Vagina (tissue), 2 donors: ENCODE measurements at places on chromosomes 13 and 19.

DNA sequence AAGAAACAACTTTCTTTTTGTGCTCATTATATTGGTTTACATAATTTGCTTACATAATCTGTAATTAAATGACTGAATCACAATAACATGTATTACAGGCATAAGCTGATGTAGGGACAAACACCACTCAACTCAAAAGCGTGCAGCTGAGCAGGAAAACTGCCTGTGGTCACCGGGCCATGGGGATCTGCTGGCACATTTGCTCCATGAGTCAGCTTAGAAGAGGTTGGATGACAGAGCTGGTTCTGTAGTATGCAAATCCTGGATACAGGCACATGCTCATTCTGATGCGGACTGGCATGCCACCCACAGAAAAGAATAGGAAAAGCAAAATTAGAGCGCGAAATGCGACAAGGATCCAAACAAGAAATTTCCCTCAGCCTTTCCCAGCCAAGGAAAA is 128.6 kb downstream of the USP12 start:
- no peak overlapping the region for H3K4me3 ChIP-seq
- no peaks in the 10 kb centered on the region for H3K4me1 ChIP-seq
- DNase-seq: no peak

DNA sequence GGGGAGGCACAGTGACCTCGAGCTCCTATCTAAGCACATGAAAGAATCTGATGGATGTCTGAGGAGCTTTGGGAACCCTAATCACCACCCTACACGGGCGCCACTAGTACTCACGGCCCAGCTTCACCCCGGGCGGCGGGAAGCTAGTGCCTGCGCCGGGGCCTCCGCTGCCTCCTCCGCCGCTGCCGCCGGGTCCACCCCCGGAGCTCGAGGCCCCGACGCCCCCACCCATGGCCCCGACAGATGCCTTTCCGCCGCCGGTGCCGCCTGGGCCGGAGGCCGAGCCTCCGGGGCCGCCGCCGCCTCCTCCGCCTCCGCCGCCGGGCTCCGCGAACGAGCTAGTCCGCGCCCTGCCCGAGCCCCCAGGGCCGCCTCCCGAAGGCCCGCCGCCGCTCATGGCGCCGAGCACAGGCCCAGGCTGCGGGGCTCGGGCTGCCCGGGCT is 312 bp downstream of the GSK3A start:
- no peak for DNase-seq
- peak overlapping the region; percentile 85 for H3K27ac ChIP-seq
- H3K36me3 ChIP-seq: no peaks in the 10 kb centered on the region
- no peaks in the 10 kb centered on the region for H3K27me3 ChIP-seq
- H3K4me3 ChIP-seq: peak overlapping the region; percentile 89

DNA sequence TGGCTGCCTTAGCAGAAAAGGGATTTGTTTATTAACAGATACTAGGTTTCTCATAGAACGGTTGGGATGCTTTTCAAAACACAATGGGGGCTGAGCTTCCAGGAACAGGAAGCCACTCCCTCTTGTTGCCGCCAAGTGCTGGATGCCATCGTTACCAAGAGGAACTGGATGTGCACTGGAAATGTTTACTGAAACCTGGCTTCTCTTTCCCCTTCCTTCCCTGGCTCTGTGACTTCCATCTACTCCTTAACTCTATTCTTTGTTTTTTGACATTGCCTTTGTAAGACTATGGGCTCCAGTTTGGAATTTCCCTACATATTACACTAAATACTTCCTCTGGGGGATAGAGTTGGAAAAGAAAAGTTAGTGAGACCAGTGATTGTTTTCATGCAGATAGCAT is 11.7 kb upstream of the KL start:
- DNase-seq: no peak
- peak overlapping the region; percentile 34 for H3K27ac ChIP-seq
- H3K4me3 ChIP-seq: no peak overlapping the region
- peaks cover 9% of the 10 kb centered on the region for H3K4me1 ChIP-seq

- H3K4me1 ChIP-seq: peaks cover 57% of the 10 kb centered on the region
- H3K4me3 ChIP-seq: no peak overlapping the region
- no peaks in the 10 kb centered on the region for H3K36me3 ChIP-seq
- no peaks in the 10 kb centered on the region for H3K27me3 ChIP-seq
- H3K27ac ChIP-seq: no peak overlapping the region
Measured at GRCh38 chr13:99506634-99507033, 5.4 kb downstream of the TM9SF2 start.

DNA sequence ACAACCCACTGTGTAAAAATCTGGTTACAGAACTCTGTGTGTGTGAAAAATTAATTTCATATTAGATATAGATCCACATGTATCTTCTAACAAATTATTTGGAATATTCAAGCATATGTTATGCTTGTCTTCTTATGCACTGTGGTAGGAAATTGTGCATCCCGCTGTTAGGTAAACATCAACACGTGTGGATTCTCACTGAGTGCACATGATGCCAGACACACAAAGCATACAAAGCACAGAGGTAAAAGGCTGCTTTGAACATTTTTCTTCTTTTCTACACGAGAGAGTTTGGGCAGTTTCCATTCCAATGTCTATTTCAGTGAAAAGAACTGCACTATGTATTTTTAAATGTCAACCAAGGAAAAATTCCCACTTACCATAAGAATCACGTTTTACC is 354.9 kb downstream of the PCDH9 start:
- DNase-seq: no peak
- no peak overlapping the region for H3K4me3 ChIP-seq
- H3K27ac ChIP-seq: no peak overlapping the region
- H3K27me3 ChIP-seq: no peaks in the 10 kb centered on the region
- H3K4me1 ChIP-seq: no peaks in the 10 kb centered on the region

- H3K4me3 ChIP-seq: no peak overlapping the region
- no peaks in the 10 kb centered on the region for H3K36me3 ChIP-seq
- no peaks in the 10 kb centered on the region for H3K27me3 ChIP-seq
- peaks cover 34% of the 10 kb centered on the region for H3K4me1 ChIP-seq
- H3K27ac ChIP-seq: peak overlapping the region; percentile 93
- DNase-seq: no peak
Measured at GRCh38 chr19:45505151-45505995, 1.9 kb upstream of the VASP start.

GRCh38 chr13:41763782-41764181 is 197.1 kb downstream of the VWA8 start:
- DNase-seq: no peak
- H3K27ac ChIP-seq: no peak overlapping the region
- H3K4me3 ChIP-seq: no peak overlapping the region
- no peaks in the 10 kb centered on the region for H3K27me3 ChIP-seq
- no peaks in the 10 kb centered on the region for H3K36me3 ChIP-seq

DNA sequence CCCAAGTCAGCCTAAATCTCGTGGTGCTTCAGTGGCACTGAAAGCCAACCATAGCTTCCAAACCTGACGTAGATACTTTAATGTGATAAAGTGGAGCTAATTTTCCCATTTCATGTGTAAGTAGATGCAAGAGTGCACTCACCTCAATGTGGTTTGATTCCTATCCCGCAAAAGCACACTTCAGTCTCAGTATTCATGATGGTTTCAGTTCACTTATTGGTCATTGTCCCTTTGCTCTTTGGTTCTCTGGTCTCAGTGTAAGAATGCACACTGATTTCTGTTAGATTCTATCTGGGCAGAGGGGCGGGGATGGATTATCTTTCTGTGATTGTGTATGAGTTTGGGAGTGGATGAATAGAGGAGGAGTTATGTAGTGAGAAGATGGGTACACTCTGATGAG is 340.6 kb downstream of the KCNRG start:
- H3K27me3 ChIP-seq: no peaks in the 10 kb centered on the region
- no peak for DNase-seq
- H3K36me3 ChIP-seq: no peaks in the 10 kb centered on the region
- H3K4me3 ChIP-seq: no peak overlapping the region
- peaks cover 19% of the 10 kb centered on the region for H3K4me1 ChIP-seq
